ENCODE measurements at places on chromosomes 3 and 15.
A peak's percentile ranks its signal among the peaks of the same experiment; 100 is the strongest.

DNA sequence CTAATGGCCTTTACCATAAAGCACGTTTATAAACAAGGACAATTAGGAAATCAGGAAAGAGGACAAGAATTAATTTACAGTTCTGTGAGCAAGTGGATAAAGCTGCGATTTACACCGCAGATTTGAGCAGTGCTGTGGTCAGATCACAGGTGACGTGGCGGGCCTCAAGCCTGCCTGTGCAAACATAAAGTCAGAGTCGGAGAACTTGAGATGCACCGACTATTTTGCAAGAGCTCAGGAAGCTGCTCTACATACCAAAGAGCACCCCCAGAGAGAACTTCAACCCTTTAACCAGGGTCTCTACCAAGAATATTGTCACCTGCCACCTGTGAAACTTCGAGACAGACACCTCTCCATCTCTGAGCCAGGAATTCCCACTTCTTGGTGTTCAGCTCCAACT, 35.7 kb downstream of the MECOM start:
- no peak for DNase-seq

- peak; percentile 6 for DNase-seq
Observed at GRCh38 chr15:62569460-62570404, 404.6 kb upstream of the C2CD4B start.

- DNase-seq, result no peak
Observed at GRCh38 chr3:154236331-154236730, 88.0 kb downstream of the DHX36 start.

DNA sequence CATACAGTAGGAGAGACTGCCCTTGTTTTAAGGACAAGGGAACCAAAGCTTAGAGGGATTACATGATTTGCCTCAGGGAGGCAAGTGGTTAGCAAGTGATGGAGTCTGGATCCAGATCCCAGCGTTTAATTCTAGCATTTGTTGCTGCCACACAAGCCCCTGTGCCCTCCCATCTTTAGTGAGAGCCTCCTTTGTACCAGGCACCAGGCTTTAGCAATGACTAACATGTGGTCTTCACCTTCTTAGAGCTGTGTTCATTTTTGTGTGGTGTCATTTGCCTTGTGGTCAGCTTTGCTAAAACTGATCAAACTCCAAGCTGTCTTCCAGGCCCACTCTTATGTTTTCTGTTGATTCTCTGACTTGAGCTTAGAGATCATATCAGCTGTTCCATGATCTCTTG, 290.5 kb downstream of the RPLP1 start:
- DNase-seq, result no peak

GRCh38 chr3:66803721-66804695, 194.1 kb upstream of the KBTBD8 start:
- no peak for DNase-seq

DNA sequence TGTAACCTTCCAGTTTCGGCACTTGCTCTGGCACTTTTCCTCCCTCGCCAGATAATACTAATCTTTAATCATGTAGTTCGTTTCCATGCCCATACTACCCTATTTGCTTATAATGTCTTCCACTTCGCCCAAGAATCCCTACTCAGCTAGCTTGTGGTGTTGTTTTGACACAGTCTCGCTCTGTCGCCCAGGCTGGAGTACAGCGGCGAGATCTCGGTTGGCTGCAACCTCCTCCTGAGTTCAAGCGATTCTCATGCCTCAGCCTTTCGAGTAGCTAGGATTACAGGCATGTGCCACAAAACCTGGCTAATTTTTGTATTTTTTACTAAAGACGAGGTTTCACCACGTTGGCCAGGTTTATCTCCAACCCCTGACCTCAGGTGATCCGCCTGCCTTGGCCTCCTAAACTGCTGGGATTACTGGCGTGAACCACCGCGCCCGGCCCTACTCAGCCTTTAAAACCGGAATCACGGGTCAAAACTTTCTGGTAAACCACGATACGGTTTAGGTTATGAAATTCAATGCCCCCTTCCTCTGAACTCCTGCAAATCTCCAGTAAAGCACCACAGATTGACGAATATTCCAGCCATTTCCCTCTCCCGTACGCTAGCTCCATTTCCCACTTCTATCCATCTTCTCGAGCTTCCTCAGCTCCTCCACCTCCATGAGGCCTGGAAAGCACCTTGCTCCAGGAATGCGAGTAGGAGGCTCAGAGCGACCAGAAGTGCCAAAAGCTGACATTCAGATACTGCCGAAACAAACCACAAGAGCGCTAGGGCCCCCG, 878 bp upstream of the RAD51 start:
- DNase-seq, result no peak

DNA sequence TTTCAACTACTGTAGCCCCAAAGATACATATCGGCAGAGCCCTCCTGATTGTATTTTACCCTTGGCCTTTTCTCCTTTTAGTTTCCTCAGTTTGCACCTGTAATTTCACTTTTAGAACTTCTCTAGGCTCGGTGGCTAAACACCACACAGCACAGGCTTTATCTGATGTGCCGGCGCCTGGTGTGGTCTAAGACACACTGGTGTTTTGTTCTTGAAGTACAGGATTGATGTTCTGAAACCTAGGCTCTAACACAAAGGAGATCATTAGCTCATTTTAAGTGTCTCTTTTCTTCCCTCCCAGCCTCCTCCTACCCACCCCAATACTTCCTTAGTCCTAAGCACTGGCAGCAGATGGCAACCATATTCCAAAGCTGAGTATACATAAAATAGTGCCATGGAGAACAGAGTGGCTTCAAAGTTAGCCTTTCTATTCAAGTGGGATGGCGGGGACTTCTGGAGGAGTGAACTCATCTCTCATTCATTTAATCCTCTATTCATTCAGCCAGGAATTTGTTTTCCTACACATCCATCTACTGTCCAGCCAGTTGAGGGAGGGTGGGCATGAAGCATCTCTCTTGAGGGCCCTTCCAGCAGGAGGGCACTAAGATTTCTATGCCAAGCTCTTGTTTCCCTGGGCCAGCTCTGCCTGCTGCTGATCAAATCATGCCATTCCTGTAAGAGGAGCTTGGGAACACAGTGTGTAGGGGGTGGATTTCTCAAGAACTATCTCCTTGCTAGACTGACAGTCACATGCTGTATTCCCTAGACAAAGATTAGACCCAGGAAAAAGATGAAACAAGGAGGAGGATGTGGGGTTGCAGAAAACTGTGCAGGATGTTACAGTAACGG, 71.2 kb downstream of the TIGIT start:
- peak; percentile 51 for DNase-seq

GRCh38 chr3:12750223-12750622, 8.8 kb downstream of the TMEM40 start:
- DNase-seq, result no peak

DNA sequence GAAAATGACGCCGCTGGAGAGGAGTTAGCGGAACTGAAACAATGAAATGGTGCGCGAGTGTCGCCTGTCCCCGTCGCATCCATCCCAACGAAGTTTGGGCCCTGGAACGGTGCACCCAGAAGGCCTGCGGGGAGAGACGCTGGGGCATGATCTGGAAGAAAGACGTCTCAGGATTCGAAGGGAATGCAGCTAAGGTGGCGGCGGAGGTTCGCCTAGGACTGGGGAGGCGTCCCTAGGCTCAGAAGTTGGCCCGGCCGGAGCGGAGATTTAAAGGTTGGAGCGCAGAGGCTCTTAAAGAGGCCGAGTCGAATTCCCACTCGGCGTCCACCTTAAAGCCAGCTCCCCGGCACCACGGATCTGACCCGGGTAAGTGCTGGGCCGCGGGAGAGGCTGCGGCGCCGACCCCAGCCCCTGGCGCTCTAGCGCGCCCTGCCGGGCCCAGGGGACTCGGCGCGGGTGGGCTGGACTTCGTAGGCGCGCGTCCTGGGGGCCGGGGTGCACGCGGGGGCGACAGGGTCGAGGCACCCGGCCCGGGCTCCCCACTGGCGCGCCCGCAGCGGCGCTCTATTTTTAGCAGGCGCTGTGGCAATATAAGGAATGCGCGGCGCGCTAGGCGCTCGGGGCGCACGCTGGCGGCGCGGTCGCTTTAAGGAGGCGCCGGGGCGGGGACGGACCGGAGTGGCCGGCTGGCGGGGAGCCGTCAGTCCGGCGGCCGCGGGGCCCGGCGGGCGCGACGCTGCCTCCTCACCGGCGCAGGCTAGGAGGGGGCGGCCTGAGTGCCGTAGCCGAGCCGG, at the start of gene MRAS:
TSS of gene MRAS (plus strand) at position 620 of the 794 bp plus-strand sequence. CDS start 24,305 bp downstream, outside the sequence.
- peak; percentile 67 for DNase-seq

- DNase-seq, result no peak
Observed at GRCh38 chr3:195079636-195080035, 191.3 kb downstream of the XXYLT1 start.

- DNase-seq, result no peak
Observed at GRCh38 chr3:38662544-38662943, 13.1 kb upstream of the SCN5A start.

- peak; percentile 1 for DNase-seq
Observed at GRCh38 chr15:68592054-68592453, 13.3 kb downstream of the CORO2B start.

GRCh38 chr3:178508443-178508825, 27.8 kb upstream of the KCNMB2 start:
- DNase-seq, result no peak

DNA sequence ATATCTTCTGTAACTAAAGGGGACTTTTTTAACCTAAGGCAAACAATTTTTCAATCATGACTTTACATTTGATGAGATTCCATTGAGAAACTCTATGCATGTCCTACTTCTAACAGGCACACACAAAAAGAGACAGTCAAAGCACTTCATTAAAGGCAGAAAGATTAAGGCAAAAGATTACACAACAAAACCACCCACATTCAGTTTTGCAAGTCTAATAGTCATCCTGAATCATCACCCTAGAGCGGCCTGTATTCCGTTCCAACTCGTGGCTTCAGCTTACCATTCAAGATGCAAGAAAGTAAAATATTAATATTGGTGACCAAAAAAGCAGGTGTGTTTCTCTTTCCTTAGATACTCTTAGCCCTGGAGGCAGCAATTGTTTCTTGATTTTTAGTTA, 205.9 kb downstream of the P3H2 start:
- no peak for DNase-seq

GRCh38 chr3:14228681-14229470, 50.3 kb downstream of the LSM3 start:
- no peak for DNase-seq

- no peak for DNase-seq
Observed at GRCh38 chr15:61527836-61528580, 298.9 kb upstream of the RORA start.

GRCh38 chr3:64685331-64685799, 2.4 kb downstream of the ADAMTS9 start:
- DNase-seq, result no peak

DNA sequence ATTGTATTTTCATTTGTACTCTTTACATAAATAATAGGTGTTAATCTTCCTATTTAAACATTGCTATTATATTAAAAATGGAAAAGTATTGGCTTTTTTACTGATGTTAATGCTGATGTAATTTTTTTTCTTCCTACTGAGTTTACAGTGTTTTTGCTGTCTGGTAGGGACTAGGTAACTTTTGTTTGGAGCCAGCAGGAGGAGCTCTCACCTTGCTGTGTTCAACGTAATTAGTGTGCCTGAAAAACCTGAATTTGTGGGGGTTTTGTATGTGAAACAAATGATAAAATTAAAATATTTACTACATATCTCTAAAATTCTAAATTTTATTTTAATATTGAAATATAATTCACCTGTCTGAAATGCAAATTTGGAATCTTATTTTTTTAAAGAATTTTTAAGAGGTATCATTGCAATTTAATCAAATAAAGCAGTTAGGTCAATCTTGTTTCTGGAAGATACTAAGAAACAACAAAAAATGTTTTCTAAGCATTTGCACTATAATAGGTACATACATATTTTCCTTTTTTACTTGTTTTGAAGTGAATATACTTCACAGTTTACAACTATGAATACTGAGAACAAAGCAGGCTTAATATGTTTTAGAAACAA, 48.8 kb downstream of the EPHA6 start:
- DNase-seq, result peak; percentile 35

- DNase-seq, result peak; percentile 50
Observed at GRCh38 chr3:53045518-53046170, at the start of gene SFMBT1. TSS of gene SFMBT1 (minus strand) at chr3:53046073. CDS start at chr3:52969128, 76,945 bp downstream.

DNA sequence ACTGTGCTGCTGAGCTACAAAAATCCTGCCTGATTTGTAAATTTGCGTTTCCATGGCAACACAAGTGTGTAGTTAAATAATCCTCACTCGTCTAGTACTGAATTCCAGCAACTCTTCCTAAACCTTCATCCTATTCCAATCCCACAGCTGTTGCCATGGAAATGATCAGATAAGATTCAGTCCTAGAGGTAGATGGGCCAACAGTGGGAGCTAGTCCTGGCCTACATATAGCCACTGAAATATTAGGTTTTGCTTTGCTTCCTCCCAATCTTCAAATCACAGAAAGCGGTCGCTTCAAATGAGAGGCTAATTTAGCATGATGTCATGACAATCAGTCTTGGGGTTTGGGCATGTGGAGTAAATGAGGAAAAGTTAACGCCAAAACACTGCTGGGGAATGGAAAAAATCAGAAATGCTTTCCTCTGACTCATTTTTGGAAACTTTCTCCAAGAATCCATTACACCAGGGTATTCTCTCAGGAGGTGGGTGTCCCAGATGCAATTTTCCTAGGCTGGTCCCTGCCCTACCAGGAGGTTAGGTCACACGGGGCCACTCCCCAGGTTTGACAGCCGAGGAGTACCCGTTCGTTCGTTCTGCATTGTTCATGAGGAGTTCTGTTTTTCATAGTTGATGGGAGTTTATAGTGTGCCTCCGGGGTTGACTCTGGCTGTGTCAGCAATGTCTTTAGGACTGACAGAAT, 159.2 kb upstream of the SLCO3A1 start:
- peak; percentile 12 for DNase-seq

DNA sequence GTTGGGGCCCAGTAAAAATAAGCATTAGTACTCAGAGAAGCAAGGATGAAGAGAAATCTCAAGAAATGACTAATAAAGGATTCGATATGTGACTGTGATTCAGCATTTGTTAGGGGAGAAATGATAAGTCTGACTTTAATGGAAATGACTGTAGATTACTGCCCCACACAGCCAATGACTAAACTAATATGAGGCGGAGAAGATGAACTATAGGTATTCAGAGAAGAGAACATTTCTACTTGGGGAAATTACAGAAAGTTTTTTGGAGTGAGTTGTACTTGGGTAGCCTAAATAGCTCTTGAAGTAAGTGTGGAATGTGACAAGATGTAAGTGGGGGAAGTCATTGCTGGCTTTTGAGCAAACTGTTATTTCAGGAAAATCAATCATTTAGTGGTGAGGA, 380.0 kb downstream of the PDCD6IP start:
- no peak for DNase-seq

Data from pons (tissue), 1 donor.